Right ventricle myocardium inferior (tissue), 1 donor: ENCODE measurements at places on chromosomes 4 and X. TPM values are rescaled to one million over a fixed set of nuclear protein-coding genes. Genes with fewer than 3 reads are reported as not detected.

The RADX gene
- total RNA-seq, result 0.87 TPM

The TRIM60 gene
- total RNA-seq, result not detected

The DNAAF6 gene
- total RNA-seq, result not detected

The CFAP99 gene
- not detected for total RNA-seq

The FABP2 gene
- not detected for total RNA-seq

The TSPAN5 gene
- total RNA-seq, result 2.1 TPM

The EVC2 gene
- total RNA-seq, result 1.2 TPM

The NUDT10 gene
- 0.19 TPM for total RNA-seq

The TEX11 gene
- total RNA-seq, result not detected

The PNMA5 gene
- not detected for total RNA-seq

The FOXO4 gene
- 52.7 TPM for total RNA-seq

The FGB gene
- not detected for total RNA-seq
